H7 (cell line): ENCODE measurements at places on chromosomes 12 and 14. TPM values are rescaled to one million over a fixed set of nuclear protein-coding genes. Genes with fewer than 3 reads are reported as not detected.

- DNase-seq = peak; percentile 47
These were observed 1482.5 kb upstream of the TMEM132C start for GRCh38 chr12:126784328-126784921.

- no peak for DNase-seq
These were observed 192.8 kb downstream of the LRIG3 start for GRCh38 chr12:58727521-58727920.

GRCh38 chr14:58397156-58397555 is 1.4 kb downstream of the TOMM20L start:
- no peak for DNase-seq

PLEKHG7 gene
- not detected in 2 replicates for total RNA-seq

INHBC gene
- not detected in 2 replicates for total RNA-seq

HHIPL1 gene
- 2.2 and 3.4 TPM in 2 replicates for total RNA-seq
